ENCODE measurements at places on chromosomes 5 and 9.

DNA sequence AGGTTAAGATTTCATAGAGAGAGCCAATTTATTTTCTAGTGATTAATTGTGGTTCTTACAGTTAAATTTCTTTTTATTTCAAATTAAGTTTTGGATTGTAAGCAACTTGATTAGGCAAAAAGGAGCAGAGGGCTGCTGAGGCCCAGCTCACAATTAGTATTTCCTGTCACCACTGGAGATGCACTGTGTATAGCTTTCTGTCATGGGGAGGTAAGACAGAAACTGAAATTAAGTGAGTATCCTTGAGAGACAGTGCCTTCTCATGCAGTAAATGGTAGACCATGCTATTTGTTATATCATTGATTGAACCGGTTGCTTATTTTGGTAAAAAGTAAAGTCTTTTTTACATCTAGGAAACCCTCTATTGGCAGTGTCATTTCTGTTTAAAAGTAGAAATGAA lies 190.7 kb downstream of the CCDC171 start:
- DNase-seq: no peak

- DNase-seq: peak; percentile 39
Observed at GRCh38 chr9:128503870-128504269, 649 bp upstream of the GLE1 start.

- DNase-seq: no peak
Observed at GRCh38 chr9:15352306-15352705, 45.3 kb upstream of the TTC39B start.

- DNase-seq: no peak
Observed at GRCh38 chr9:124030969-124031451, 19.4 kb downstream of the LHX2 start.

- no peak for DNase-seq
Observed at GRCh38 chr9:35618854-35619799, 914 bp upstream of the CD72 start.

- no peak for DNase-seq
Observed at GRCh38 chr9:106981396-106982287, 118.7 kb downstream of the ZNF462 start.

- DNase-seq: no peak
Observed at GRCh38 chr5:133367071-133367786, 245.1 kb downstream of the FSTL4 start.

- no peak for DNase-seq
Observed at GRCh38 chr9:108186642-108187395, 669.0 kb downstream of the ACTL7B start.

- DNase-seq: no peak
Observed at GRCh38 chr5:65718576-65719310, 3.2 kb downstream of the SGTB start.

- DNase-seq: peak; percentile 15
Observed at GRCh38 chr5:66814146-66814991, 218.2 kb downstream of the MAST4 start.

- no peak for DNase-seq
Observed at GRCh38 chr5:111511174-111511830, 1.0 kb downstream of the STARD4 start.

DNA sequence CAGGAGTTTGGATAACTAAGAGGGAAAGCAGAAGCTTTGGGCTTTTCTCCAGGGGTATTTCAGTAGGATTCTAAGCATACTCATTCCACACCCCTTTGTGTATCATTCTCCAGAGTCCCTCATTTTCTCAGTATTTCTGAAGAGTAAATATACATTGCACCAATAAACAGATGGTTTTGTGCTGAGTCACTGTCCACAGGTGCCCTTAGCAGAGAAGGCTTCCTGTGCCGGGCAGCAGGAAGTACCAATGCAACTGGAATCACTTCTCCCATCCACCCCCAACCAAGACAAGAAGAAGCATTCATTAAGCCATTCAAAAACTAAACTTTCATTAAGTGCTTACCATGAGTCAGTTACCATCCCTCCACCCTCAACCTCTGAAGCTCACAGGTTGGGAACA lies 3.6 kb upstream of the CCNJL start:
- DNase-seq: no peak

DNA sequence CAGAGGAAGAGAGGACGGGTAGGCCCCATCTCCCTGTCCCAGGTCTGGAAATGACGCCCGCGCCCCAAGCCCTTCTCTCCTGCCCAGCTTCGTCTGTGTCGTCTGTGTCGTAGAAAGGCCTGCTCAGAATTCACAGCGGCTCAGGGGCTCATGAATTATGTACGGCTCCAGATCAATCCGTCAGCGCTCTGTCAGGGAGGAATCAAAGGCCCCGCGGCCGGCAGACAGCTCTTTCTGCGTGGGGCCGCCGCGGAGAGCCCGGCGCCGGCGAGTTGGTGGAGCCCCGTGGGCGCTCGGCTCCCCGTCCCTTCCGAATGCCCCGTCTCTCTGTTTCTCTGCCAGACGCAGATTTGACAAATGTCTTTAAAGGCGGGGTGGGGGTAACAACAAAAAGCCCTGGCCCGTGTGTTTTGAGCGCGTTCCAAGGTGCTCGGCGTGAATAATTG lies 83.8 kb upstream of the RAPGEF1 start:
- DNase-seq: no peak

- DNase-seq: no peak
Observed at GRCh38 chr5:172428224-172429166, 25.8 kb downstream of the SH3PXD2B start.

- DNase-seq: no peak
Observed at GRCh38 chr9:35700031-35700430, 10.3 kb upstream of the TPM2 start.

- no peak for DNase-seq
Observed at GRCh38 chr9:76662476-76663281, 101.6 kb upstream of the PCA3 start.

DNA sequence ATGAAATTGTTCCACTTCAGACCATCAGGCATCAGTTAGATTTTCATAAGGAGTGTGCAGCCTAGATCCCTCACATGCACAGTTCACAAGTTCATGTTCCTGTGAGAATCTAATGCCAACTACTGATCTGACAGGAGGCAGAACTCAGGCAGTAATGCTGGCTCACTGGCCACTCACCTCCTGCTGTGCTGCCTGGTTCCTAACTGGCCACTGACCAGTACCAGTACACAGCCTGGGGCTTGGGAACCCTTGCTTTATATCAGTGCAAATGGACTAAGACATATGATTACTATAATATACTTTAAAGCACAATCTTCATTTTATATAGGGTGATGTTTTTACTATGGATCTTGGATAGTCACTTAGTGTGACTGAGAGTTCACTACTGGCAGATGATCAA lies 259.2 kb downstream of the SLCO4C1 start:
- DNase-seq: no peak

GRCh38 chr9:11871852-11872251 lies 821.3 kb upstream of the TYRP1 start:
- DNase-seq: no peak

DNA sequence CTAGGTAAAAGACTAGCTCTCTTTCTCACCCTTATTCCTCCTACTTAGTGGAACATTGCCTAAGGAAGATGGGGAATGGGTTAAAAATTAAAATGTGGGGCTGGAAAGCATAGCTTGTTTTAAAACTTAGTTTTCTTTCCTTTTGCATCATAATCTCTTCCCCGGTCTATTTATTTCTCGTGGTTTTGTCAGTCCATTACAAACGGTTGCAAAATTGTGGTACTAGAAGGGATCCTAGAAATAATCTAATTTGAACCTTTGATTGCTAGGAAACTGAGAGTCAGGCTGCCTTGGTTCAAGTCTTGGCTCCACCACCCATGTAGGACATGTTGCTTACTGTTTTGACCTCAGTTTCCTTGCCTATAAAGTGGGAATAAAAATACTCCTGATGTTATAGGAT lies 1.3 kb downstream of the IL31RA start:
- no peak for DNase-seq

- no peak for DNase-seq
Observed at GRCh38 chr9:27719711-27720110, 146.4 kb upstream of the C9orf72 start.

GRCh38 chr9:87713278-87713987 lies 12.5 kb upstream of the CTSL start:
- DNase-seq: no peak

- DNase-seq: no peak
Observed at GRCh38 chr5:154214371-154215106, 24.0 kb downstream of the GALNT10 start.

DNA sequence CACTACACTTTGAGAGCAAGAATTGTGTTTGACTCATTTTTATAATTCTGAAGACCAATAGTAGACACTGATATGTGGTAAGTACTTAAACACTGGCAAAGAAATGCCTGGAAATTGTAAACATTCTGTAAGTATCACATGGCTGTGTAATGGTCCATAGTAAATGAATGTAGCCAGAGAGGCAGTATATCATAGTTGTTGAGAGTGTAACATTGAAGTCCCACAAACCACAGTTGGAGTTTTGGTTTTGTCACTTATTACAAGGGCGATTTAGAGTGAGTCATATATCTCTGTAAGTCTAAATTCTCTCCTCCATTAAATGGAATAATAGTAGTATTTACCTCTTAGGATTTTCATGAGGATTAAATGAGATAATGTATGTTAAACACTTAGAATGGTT lies 181.1 kb upstream of the MEF2C start:
- DNase-seq: no peak

DNA sequence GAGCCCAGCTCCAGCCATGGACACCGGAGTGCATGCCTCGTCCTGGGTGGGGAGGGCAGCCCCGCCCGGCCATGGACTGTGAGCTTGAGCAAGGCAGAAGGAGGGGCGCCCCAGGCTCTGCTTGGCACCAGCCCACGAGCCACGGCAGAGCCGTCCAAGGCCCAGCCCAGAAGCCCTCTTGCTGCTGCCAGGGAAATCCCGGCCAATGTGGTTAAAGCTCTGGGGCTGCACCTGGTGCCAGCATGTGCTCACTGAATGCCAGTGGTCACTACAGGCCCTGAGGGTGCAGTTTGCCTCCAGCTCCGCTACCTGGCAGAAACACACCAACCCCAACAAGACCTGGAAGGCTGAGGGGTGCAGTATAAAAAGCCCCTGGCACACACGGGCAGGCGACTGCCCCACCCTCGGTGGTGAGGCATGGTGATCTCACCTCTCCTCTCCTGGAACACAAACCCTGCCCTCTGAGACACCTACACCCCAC lies 11.8 kb downstream of the BRD3 start:
- no peak for DNase-seq

- peak; percentile 22 for DNase-seq
Observed at GRCh38 chr5:96083361-96083881, 121.8 kb upstream of the ELL2 start.

DNA sequence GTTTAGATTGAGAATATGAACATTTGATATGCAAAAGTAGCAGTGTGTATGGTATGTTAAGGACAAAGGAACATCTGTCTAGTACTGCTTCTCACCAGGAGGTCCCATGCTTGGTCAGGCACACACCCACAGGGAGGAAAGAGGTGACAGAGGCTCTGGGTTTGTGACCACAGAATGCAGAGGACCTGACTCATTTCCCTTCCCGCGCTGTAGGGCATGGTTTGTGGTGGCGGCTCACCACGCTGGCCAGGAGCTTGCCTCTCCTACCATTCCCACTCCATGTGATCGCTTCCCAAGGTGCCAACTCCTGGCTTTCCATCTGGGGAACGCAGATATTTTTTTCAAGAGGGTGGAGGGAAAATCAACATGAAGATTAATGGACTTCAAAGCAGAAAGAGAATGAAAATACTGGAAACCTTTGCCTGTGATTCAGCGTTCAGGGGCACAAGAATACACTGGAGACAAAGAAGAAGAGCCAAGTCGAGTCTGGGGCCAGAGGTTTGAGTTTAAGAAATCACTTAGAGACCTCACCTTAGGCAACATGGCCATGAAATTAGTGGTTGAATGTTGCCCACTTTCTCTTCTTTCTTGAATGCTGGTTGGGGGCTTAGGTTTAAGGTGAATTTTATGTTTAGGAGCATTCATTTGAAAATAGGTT lies 477.8 kb downstream of the CCDC171 start:
- DNase-seq: no peak

- DNase-seq: no peak
Observed at GRCh38 chr9:33165263-33166151, 1.6 kb downstream of the B4GALT1 start.

GRCh38 chr9:111456529-111456928 lies 27.7 kb downstream of the ECPAS start:
- no peak for DNase-seq

DNA sequence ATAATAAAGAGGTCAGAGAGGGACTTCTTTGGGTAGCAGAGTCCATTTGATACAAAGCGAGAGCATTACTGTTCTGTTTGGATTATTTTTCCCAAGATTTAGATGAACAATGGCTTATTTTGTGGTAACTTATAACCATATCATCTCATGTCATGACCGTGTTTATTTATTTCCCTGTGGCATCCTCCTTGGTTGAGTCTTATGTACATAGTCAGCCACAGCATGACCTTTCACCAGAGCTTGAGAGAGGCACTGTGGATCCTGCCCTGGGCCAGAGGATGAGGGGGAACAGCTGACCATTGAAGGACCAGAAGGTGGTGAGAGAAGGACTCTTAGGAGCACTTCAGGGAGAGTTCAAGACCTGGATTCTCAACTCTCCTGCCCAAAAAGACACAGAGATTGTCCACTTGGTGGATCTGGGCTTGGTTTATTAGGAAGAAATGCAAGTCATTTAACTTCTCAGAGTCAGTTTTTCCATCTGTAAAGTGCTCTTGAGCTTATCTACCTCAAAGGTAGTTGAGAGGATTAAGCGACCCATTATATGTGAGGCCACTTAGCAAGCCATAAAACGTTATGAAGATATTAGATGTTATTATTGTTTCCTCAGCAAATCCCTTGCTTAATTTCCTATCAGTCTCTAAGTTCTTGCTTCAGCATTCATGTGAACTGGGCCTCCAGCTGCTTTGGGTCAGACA lies 51.4 kb downstream of the PPIC start:
- DNase-seq: no peak

DNA sequence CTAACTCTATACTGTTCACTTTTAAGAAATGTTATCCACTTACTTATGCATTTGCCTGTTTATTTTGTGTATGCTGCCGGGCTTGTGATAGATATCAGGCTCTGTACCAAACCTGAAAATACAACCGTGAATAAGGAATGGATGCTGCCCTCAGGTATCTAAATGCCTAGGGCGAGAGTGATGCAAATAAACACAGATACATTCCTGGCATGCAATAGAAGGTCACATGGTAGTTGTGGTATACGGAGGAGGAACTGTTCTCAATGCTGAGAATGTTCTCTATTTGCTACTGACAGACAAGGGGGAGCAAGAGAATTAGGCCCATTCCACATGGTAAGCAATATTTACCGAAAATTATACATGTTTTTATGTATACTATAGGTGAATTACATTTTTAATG lies 227.8 kb downstream of the ICE1 start:
- no peak for DNase-seq

DNA sequence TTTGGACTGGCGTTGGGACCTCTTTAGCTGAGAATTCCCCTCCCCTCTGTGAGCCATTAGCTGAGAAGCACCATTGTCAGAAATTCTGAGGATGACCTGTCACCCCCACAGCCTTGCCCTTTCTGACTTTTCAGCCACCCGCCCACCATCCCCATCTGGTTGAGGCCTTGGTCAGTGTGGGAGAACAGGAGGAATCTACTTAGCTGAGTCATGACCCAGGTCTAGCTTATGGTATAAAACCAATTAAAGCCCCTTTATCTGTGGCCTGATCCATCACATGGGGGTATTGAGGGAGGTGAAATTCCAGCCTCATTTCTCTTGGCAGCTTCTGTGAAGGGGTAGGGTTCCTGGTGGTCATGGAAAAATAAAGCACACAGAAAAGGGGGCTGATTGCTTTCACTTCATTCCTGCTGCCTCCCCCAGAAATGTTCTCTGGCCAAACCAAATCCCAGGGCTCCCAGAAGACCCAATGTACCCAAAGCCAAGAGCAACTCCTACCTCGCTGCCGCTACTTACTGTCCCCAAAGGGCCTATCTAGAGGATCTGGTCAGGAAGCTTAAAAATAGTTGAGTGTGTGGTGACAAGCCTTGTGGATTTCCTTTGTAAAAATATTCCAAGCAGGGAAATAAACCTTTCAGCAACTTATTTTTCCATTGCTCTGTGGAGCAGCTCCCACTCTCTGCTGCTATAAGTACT lies 174.8 kb upstream of the TNC start:
- no peak for DNase-seq
